ENCODE measurements at places on chromosomes 2 and 18.
A peak's percentile ranks its signal among the peaks of the same experiment; 100 is the strongest.

- no peak for DNase-seq
Observed at GRCh38 chr2:3079959-3080948, 297.4 kb downstream of the EIPR1 start.

GRCh38 chr2:33221046-33221784 is 255.2 kb upstream of the RASGRP3 start:
- DNase-seq = no peak

DNA sequence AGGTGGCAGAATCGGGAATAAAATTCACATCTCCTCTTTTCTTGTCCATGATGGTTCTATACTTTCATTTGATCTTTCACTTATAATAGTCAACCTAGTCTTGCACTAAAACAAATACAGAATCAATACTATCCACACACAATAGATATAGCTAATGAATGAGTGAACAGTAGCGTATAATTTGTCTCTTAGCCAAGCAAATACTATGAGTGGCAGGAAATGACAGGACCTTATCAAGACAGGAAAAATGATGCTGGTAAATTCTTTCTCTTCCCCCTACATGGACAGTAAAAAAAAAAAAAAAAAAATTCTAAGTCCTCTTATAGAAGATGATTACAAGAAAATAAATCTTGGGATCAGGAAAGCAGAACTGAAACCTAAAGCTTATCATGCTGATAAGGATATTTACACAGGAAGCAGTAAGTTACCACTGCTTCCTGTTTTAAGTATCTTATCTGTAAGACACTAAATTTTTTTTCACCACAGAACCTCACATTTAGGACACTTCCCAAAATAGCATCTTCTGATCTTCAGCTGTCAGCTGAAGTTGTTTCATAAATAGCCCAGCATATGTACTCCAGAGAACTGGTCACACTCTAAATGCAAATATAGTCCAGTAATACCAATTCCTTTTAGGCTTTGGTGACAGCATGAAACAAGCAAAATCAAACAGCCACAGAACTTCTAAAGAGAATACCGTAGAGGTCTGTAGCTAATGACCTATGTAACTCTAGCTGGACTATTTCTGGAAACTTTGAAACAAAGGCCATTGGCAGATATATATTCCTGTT is 27.0 kb downstream of the IRS1 start:
- DNase-seq = peak; percentile 69

DNA sequence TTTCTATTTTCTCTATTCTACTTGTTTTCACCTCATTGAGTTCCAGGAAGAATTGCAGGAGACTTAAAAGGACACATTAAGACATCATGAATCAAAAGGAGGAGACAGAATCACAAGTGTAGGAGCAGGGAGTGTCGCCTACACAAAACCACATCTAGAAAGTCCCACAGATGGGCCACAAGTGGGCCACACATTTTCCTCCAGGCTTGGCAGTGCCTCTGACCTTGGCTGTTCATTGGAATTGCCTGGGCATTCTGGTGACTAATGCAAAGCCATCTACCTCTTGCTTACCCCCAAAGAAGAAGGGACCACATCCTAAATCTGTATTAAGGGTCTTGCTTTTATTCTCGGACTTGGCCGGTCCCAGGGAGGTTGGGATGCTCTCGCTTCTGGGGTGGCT is 103.6 kb downstream of the KLHL29 start:
- DNase-seq = no peak

- DNase-seq = no peak
Observed at GRCh38 chr2:123737371-123737770, 287.7 kb upstream of the CNTNAP5 start.

- no peak for DNase-seq
Observed at GRCh38 chr18:7457262-7457661, 109.9 kb upstream of the PTPRM start.

DNA sequence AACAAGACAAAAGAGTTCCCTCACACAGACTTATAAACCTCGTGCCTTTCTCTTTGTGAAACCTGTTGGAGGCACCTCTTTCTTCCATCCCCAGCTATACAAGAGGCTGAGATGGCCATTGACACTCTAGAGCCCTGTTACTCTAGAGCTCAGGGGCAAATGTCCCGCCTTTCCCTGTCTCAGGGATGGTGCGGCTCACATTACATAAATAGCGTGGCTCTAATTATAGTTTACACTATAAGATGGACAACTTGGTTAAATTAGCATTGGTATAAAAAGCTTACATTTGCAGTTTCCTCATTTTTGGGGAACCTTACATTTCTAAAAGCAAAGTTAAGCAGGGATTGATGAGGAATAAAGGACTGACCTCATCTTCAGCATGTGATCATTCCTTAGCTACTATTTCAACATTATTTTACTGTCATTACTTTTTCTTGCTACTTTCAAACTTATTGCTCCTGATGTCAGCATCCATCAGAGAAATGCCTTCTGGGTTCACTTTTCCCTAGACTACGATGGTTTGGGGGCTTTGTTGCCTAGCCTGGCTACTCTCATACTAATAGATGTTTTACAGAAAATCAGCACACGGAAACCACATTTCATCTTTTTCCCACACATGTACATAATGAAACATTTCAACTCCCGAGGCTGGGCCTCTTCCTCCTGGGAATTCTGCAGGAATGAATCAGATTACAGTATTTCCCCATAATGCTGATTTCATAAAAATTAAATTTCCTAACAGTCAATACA is 40.4 kb downstream of the FTCDNL1 start:
- peak; percentile 36 for DNase-seq

GRCh38 chr2:230268606-230269243 is 43.2 kb downstream of the SP140 start:
- peak; percentile 1 for DNase-seq

DNA sequence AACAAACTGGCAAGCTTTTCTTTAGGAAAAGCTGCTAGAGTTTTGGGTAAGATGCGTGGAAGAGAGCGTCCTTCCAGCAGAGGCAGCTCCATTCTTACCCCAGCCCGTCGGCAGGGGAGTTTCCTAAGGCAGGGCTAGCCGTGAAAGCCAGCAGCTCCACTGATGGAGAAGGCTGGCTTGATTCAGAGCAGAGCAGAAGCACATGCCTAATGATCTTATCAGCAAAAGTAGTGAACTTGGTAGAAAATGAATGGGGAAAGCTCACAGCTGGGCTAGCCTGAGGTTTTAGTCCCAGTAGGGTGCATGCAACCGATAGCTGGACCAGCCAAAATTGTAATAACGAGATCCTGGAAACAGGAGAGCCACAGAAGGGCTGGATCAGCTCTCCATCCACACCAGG is 20.8 kb downstream of the LAMA1 start:
- no peak for DNase-seq

Data from IMR-90 (cell line).